Calu3 (cell line): ENCODE measurements at places on chromosomes 7 and 10. TPM values are rescaled to one million over a fixed set of nuclear protein-coding genes. Genes with fewer than 3 reads are reported as not detected.

DNA sequence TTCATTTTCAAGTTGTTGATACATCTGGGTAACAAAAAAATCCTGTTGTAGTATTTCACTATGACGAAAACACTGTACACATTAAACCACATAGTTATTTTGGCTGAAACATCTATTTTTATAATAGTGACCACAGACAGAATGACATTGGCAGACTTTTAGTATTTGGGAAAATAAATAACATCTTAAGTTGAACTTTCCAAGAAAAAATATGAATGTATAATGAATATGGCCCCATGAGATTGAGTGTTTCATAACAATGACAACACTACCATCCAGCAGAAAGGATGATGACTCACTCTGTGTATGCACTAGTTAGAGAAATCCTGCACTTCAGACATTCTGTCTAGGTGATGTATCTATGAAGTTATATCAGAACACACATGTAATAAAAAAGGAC, 118.1 kb downstream of the SEMA3D start:
- DNase-seq, result no peak
- no peaks in the 10 kb centered on the region for H3K27me3 ChIP-seq
- H3K27ac ChIP-seq, result no peak overlapping the region

- no peaks in the 10 kb centered on the region for H3K36me3 ChIP-seq
- H3K27ac ChIP-seq, result no peak overlapping the region
- peaks cover 28% of the 10 kb centered on the region for H3K4me1 ChIP-seq
- DNase-seq, result no peak
- H3K27me3 ChIP-seq, result no peaks in the 10 kb centered on the region
Observed at GRCh38 chr10:33749067-33749735, 414.7 kb upstream of the NRP1 start.

- no peak for DNase-seq
- H3K4me3 ChIP-seq, result peak overlapping the region; percentile 25
- peak overlapping the region; percentile 22 for H3K27ac ChIP-seq
- H3K4me1 ChIP-seq, result peaks cover 25% of the 10 kb centered on the region
Observed at GRCh38 chr7:122038904-122039303, 105.1 kb downstream of the AASS start.

- H3K36me3 ChIP-seq, result no peaks in the 10 kb centered on the region
- H3K27me3 ChIP-seq, result no peaks in the 10 kb centered on the region
- H3K27ac ChIP-seq, result no peak overlapping the region
- no peak overlapping the region for H3K4me3 ChIP-seq
- DNase-seq, result no peak
Observed at GRCh38 chr10:37384923-37385322, 259.5 kb downstream of the ANKRD30A start.

GRCh38 chr10:28457110-28457509, 75.8 kb upstream of the WAC start:
- H3K27ac ChIP-seq, result no peak overlapping the region
- no peaks in the 10 kb centered on the region for H3K4me1 ChIP-seq
- no peak for DNase-seq
- peaks cover 15% of the 10 kb centered on the region for H3K27me3 ChIP-seq
- H3K4me3 ChIP-seq, result no peak overlapping the region

- H3K27ac ChIP-seq, result peak overlapping the region; percentile 69
- peak overlapping the region; percentile 20 for H3K4me3 ChIP-seq
- H3K4me1 ChIP-seq, result peaks cover 12% of the 10 kb centered on the region
- DNase-seq, result no peak
- no peaks in the 10 kb centered on the region for H3K36me3 ChIP-seq
Observed at GRCh38 chr10:101244321-101245050, 15.2 kb upstream of the LBX1 start.

GRCh38 chr10:7886056-7886455, 67.8 kb downstream of the TAF3 start:
- H3K4me3 ChIP-seq, result no peak overlapping the region
- no peaks in the 10 kb centered on the region for H3K27me3 ChIP-seq
- peaks cover 29% of the 10 kb centered on the region for H3K4me1 ChIP-seq

DNA sequence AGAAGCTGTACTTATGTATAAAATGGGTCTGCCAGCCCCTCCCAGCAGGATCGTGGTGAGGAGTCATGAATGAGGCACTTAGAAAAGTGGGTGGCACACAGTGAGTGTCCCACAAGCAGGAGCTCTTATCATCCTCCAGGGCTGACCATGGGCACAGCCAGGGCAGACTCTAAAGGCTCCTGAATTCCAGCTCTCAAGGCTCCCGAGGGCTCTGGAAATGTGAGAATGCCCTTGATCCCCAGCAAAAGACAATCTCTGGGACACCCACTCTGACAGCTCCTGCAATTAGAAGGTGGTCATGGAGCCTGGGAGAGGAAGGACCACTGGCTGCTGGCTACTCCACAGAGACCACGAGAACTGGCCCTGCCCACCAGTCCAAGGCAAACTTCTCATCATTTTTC, 1.6 kb downstream of the VSTM4 start:
- no peaks in the 10 kb centered on the region for H3K36me3 ChIP-seq
- DNase-seq, result no peak
- peaks cover 68% of the 10 kb centered on the region for H3K27me3 ChIP-seq
- H3K4me3 ChIP-seq, result no peak overlapping the region
- H3K4me1 ChIP-seq, result no peaks in the 10 kb centered on the region

DNA sequence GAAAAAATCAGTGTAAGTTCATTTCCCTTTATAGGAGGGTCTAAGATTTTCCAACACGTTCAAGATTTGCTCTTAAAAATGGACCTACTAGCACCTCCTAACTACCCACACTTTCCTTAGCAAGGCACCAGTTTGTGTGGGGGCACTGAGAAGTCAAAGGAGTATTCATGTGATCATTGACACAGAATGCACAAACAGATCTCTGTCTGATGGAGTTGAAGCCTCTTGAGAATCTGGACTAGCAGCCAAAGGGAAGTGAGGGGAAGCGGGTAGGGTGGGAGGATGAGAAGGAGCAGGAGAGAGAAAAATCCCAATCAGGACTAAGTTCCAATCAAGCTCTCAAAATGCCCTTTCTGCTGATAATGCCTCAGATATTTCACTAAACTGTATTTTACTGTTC, 4.1 kb downstream of the MMS19 start:
- H3K27me3 ChIP-seq, result no peaks in the 10 kb centered on the region
- H3K4me1 ChIP-seq, result no peaks in the 10 kb centered on the region
- no peak overlapping the region for H3K4me3 ChIP-seq
- peaks cover 32% of the 10 kb centered on the region for H3K36me3 ChIP-seq
- no peak for DNase-seq

GRCh38 chr7:392822-393221, 102.9 kb downstream of the FOXL3 start:
- no peak for DNase-seq
- H3K4me1 ChIP-seq, result no peaks in the 10 kb centered on the region
- H3K27me3 ChIP-seq, result peaks cover 44% of the 10 kb centered on the region
- no peak overlapping the region for H3K4me3 ChIP-seq
- H3K27ac ChIP-seq, result no peak overlapping the region

GRCh38 chr7:47704936-47705335, 123.0 kb upstream of the TNS3 start:
- DNase-seq, result no peak
- H3K27me3 ChIP-seq, result no peaks in the 10 kb centered on the region
- no peak overlapping the region for H3K27ac ChIP-seq
- H3K4me3 ChIP-seq, result no peak overlapping the region
- no peaks in the 10 kb centered on the region for H3K36me3 ChIP-seq

DNA sequence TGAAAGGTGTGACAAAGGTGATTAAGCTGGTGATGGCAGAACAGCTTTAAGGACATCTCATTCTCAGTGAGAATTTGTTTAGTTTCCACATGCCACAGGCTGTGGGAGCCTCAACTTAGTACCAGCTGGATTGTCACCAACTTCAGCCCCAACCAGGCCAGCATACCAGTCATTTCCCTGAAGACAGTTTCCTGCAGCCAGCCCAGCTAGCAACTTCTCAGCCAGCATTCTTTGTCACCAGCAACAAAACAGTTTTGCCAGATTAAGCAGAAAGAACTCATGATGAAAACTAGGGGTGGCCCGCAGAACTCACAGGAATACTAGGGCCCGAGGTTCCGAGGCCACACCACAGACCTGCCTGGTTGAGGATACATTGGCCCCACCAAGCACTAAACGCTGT, 68.8 kb upstream of the UNC5B start:
- no peaks in the 10 kb centered on the region for H3K36me3 ChIP-seq
- H3K27ac ChIP-seq, result no peak overlapping the region
- no peak overlapping the region for H3K4me3 ChIP-seq
- H3K4me1 ChIP-seq, result no peaks in the 10 kb centered on the region
- no peak for DNase-seq
- H3K27me3 ChIP-seq, result peaks cover 47% of the 10 kb centered on the region

GRCh38 chr10:104035194-104036068, 50.2 kb downstream of the COL17A1 start:
- DNase-seq, result no peak
- no peak overlapping the region for H3K4me3 ChIP-seq
- H3K27me3 ChIP-seq, result no peaks in the 10 kb centered on the region
- H3K27ac ChIP-seq, result peak overlapping the region; percentile 9

GRCh38 chr10:27664461-27664860, 81.2 kb downstream of the MKX start:
- H3K4me3 ChIP-seq, result no peak overlapping the region
- no peak for DNase-seq
- no peak overlapping the region for H3K27ac ChIP-seq
- H3K27me3 ChIP-seq, result peaks cover 20% of the 10 kb centered on the region
- H3K36me3 ChIP-seq, result no peaks in the 10 kb centered on the region

GRCh38 chr7:128021366-128021765, 9.9 kb downstream of the LRRC4 start:
- peak; percentile 25 for DNase-seq
- no peak overlapping the region for H3K4me3 ChIP-seq
- H3K36me3 ChIP-seq, result no peaks in the 10 kb centered on the region
- no peaks in the 10 kb centered on the region for H3K27me3 ChIP-seq
- peak overlapping the region; percentile 57 for H3K27ac ChIP-seq

- H3K4me3 ChIP-seq, result peak overlapping the region; percentile 65
- H3K27ac ChIP-seq, result peak overlapping the region; percentile 95
- no peak for DNase-seq
- H3K27me3 ChIP-seq, result no peaks in the 10 kb centered on the region
- H3K36me3 ChIP-seq, result peaks cover 88% of the 10 kb centered on the region
- peaks cover 54% of the 10 kb centered on the region for H3K4me1 ChIP-seq
Observed at GRCh38 chr10:93462881-93463280, 19.3 kb downstream of the MYOF start.

DNA sequence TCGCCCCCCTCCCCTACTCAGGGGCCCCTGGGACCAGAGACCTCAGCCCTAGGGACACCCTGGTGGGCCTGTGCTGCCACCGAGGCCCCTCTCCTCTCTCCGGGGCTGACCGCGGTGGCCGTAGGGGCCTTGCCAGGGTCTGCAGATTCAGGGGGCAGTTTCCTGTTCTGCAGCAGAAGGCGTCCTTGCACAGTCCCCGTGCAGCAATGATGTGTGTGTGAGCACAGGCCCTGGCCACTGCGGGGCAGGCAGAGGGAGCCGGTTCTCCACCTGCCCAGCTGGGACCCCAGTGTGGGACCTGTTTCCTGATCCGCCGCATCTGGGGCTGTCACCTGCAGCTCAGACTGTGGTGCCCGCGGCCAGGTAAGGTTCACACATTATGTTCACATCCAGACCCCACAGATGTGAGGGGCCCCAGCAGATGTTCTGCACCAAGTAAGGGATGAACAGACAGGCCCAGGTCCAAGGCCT, 60.7 kb upstream of the DNAJB6 start:
- DNase-seq, result no peak
- H3K4me3 ChIP-seq, result no peak overlapping the region
- H3K36me3 ChIP-seq, result peaks cover 50% of the 10 kb centered on the region

DNA sequence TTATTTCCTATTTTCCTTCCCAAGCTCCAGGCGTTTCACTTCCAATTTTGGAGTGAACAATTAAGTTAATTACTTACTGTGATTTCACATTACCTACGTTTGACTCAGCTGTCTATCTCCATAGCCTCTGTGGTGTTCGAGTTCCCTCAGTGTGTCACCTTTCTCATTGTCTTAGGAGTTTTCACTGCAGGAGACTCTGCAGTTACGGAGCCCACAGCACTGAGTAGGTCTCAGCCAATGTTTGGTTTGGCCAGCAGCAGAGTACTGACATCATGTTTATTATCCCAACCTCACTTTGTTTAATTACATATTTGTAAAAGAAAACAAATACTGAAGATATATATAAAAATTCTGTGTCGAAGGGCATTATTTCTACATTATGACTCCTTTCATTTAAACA, 1123.9 kb downstream of the CNTNAP2 start:
- H3K36me3 ChIP-seq, result no peaks in the 10 kb centered on the region
- no peaks in the 10 kb centered on the region for H3K4me1 ChIP-seq
- no peak overlapping the region for H3K27ac ChIP-seq
- no peak for DNase-seq
- no peak overlapping the region for H3K4me3 ChIP-seq

DNA sequence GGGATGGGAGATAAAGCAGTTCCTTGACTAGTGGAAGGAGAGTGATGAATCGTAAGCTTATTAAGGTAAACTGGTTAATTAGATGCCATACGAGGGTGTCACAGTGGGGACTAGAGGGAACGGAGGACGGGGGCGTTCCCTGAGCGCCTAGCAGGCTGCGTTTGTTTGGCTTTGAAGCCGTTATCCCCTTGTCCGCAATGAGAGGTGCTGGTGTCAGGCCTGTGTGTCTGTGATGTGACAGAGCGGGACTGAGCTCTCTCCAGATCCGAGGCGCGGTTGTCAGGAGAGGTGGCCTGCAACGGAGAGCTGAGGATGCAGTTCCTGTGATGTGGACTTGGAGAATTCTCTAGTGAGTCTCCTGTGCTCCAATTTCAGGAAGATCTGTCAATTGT, 60.0 kb upstream of the PRPS1L1 start:
- peak; percentile 34 for DNase-seq
- H3K27ac ChIP-seq, result peak overlapping the region; percentile 71
- H3K27me3 ChIP-seq, result no peaks in the 10 kb centered on the region
- H3K4me3 ChIP-seq, result peak overlapping the region; percentile 97
- peaks cover 30% of the 10 kb centered on the region for H3K4me1 ChIP-seq

DNA sequence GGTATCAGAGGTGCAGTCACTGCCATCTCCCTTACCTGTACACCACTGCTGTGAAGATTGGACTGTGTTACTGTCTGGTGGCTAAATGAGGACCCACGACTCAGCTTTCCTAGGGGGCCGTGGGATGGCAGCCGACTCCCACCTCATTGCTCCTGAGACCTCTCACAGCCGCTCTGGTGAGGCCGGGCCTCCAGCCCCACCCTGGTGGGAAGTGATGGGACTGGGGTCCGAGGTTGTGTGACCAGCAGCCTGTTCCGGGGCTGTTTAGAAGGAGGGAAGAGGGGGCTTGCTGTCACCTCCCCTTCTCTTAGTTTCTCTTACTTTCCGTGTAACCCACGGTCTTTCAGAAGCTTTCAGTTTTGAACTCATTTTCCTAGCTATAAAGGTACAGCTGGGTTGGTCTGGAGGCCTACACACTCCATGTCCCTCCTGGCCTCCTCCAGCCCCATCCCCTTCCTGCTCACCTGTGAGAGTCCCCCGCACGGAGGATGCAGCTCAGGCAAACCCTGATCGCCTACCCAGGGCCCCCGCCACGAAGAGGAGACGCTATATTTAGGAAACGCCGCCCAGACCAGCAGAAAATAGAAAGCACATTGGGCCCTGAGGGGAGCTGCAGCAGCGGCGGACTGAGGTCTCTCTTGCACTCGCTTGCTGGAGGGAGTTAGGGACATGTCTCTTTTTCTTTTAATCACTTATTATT, 4.6 kb downstream of the EMX2 start:
- no peaks in the 10 kb centered on the region for H3K36me3 ChIP-seq
- no peak for DNase-seq
- H3K27me3 ChIP-seq, result peaks cover 89% of the 10 kb centered on the region
- no peak overlapping the region for H3K27ac ChIP-seq

ENTPD1 gene
- total RNA-seq, result 0.92 and 2.2 TPM in 2 replicates

VPS37D gene
- 0.94 and 1.3 TPM in 2 replicates for total RNA-seq

MGMT gene
- total RNA-seq, result 7.3 and 8.3 TPM in 2 replicates

ARMH3 gene
- total RNA-seq, result 14.1 and 14.5 TPM in 2 replicates

ZFAND4 gene
- 6.7 and 7.5 TPM in 2 replicates for total RNA-seq

DPP6 gene
- total RNA-seq, result not detected in 2 replicates

PRTFDC1 gene
- 22.7 and 24.6 TPM in 2 replicates for total RNA-seq

CCDC172 gene
- total RNA-seq, result not detected in 2 replicates

ECHS1 gene
- 53.5 and 58.1 TPM in 2 replicates for total RNA-seq

TAC1 gene
- 0.80 and 2.8 TPM in 2 replicates for total RNA-seq
